Activated CD4-positive, alpha-beta T cell treated with anti-CD3 and anti-CD28 coated beads for 36 hours (primary cell): ENCODE measurements at places on chromosomes 3 and 15. TPM values are rescaled to one million over a fixed set of nuclear protein-coding genes. Genes with fewer than 3 reads are reported as not detected.

Gene ENTPD3
- not detected for total RNA-seq

Gene B3GNT5
- 20.2 TPM for total RNA-seq

Gene REC114
- not detected for total RNA-seq

Gene GXYLT2
- total RNA-seq, result not detected

Gene PDIA3
- total RNA-seq, result 287 TPM

Gene FRMD4B
- 8.0 TPM for total RNA-seq

Gene BFSP2
- total RNA-seq, result 0.21 TPM

Gene VEPH1
- not detected for total RNA-seq

Gene SNX33
- 2.4 TPM for total RNA-seq

Gene CLDN11
- not detected for total RNA-seq

Gene ANKRD34C
- not detected for total RNA-seq

Gene SLITRK3
- total RNA-seq, result not detected

Gene LRRC31
- not detected for total RNA-seq

Gene POLR2M
- total RNA-seq, result 76.1 TPM

Gene CYP8B1
- total RNA-seq, result not detected

Gene CCR5
- total RNA-seq, result 0.14 TPM

Gene CYP1A2
- total RNA-seq, result not detected

Gene KIF7
- 2.1 TPM for total RNA-seq

Gene MCF2L2
- 1.9 TPM for total RNA-seq

Gene CCDC54
- not detected for total RNA-seq

Gene LNP1
- 1.7 TPM for total RNA-seq
